ENCODE measurements at places on chromosomes 6 and 20.

GRCh38 chr20:36886859-36887751, 11.2 kb downstream of the TLDC2 start:
- peaks cover 28% of the 10 kb centered on the region for H3K4me1 ChIP-seq
- DNase-seq, result peak; percentile 80
- H3K27ac ChIP-seq, result peak overlapping the region; percentile 90
- H3K36me3 ChIP-seq, result peaks cover 33% of the 10 kb centered on the region
- H3K27me3 ChIP-seq, result no peaks in the 10 kb centered on the region

DNA sequence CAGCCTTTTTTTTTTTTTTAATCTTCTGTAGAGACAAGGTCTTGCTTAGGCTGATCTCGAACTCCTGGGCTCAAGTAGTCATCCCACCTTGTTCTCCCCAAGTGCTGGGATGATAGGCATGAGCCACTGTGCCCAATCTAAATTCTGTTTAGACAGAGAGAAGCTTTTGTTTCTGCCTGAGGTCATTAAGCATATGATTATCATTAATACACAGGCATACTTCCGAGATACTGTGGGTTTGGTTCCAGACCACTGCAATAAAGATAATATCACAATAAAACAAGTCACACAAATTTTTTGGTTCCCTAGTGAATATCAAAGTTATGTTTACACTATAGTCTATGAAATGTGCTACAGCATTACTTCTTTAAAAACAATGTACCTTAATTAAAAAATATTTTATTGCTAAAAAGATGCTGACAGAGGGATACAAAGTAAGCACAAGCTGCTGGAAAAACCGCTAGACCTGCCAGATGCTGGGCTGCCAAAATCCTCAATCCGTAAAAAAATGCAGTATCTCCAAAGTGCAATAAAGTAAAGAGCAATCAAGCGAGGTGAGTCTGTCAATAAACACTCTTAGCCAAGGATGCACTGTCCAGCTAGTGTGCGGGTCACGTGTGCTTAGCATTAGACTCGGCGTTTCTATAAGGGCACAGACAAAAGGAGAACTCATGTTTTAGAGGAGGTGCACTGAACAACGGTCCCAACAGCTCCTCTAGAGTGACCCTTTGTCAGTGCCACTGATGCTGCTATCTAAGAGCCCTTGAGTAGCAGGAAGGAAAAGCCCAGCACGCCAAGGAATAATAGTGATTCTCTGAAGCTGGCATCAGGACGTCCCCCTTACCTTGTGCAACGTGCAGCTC, 16.1 kb downstream of the TXNDC5 start:
- DNase-seq, result no peak
- no peaks in the 10 kb centered on the region for H3K27me3 ChIP-seq
- no peaks in the 10 kb centered on the region for H3K4me1 ChIP-seq
- no peak overlapping the region for H3K4me3 ChIP-seq
- H3K27ac ChIP-seq, result no peak overlapping the region
- peaks cover 81% of the 10 kb centered on the region for H3K36me3 ChIP-seq

- H3K4me3 ChIP-seq, result peak overlapping the region; percentile 67
- no peaks in the 10 kb centered on the region for H3K27me3 ChIP-seq
- H3K27ac ChIP-seq, result peak overlapping the region; percentile 43
- no peaks in the 10 kb centered on the region for H3K36me3 ChIP-seq
Measured at GRCh38 chr20:60055740-60056139, 97.5 kb downstream of the CDH26 start.

GRCh38 chr6:30319146-30319835, 7.4 kb upstream of the TRIM39 start:
- peaks cover 17% of the 10 kb centered on the region for H3K36me3 ChIP-seq
- no peaks in the 10 kb centered on the region for H3K27me3 ChIP-seq
- peaks cover 79% of the 10 kb centered on the region for H3K4me1 ChIP-seq
- no peak overlapping the region for H3K4me3 ChIP-seq
- H3K27ac ChIP-seq, result peak overlapping the region; percentile 47
- no peak for DNase-seq

GRCh38 chr6:3386374-3386857, 70.4 kb downstream of the SLC22A23 start:
- H3K27ac ChIP-seq, result no peak overlapping the region
- peaks cover 7% of the 10 kb centered on the region for H3K36me3 ChIP-seq

GRCh38 chr6:131586543-131586942, 13.5 kb downstream of the ARG1 start:
- no peak overlapping the region for H3K27ac ChIP-seq
- no peak for DNase-seq
- peaks cover 28% of the 10 kb centered on the region for H3K36me3 ChIP-seq
- no peaks in the 10 kb centered on the region for H3K4me1 ChIP-seq
- no peaks in the 10 kb centered on the region for H3K27me3 ChIP-seq
- H3K4me3 ChIP-seq, result no peak overlapping the region

- no peak for DNase-seq
- H3K36me3 ChIP-seq, result no peaks in the 10 kb centered on the region
- peak overlapping the region; percentile 53 for H3K4me3 ChIP-seq
- H3K27me3 ChIP-seq, result peaks cover 60% of the 10 kb centered on the region
- H3K27ac ChIP-seq, result no peak overlapping the region
Measured at GRCh38 chr6:159169557-159170332, 545 bp downstream of the FNDC1 start.

DNA sequence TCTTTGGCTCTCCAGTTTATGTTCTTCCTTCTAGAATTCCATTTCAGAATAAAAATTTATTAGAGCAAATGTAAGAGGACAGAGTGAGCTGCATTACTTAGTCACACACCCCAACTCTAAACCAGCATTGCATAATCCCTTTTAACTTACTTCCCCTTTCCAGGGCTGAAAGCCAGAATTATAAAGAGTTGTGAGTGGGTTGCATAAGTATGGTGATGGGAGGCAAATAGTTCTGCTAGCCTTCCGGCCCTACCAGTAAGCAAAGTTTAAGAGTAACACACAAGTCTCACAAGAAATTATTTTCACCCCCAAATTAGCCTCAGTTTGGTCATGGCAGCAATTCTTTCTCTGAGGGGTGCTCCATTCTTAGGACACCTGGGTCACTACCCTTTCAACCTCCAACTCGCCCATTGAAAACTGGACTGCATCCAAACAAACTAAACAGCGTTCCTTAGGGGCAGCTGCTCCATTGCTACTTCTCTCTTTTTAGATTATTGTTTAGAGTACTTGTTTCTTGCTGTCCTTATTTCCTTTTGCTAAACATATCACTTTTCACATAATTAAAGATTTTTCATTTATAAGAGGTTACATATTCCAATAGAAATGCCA, 1.6 kb downstream of the KIAA0408 start:
- no peaks in the 10 kb centered on the region for H3K4me1 ChIP-seq
- no peak overlapping the region for H3K4me3 ChIP-seq
- no peak overlapping the region for H3K27ac ChIP-seq
- peaks cover 4% of the 10 kb centered on the region for H3K27me3 ChIP-seq

GRCh38 chr6:7677229-7677628, 48.7 kb upstream of the BMP6 start:
- no peak overlapping the region for H3K4me3 ChIP-seq
- H3K27ac ChIP-seq, result no peak overlapping the region
- no peaks in the 10 kb centered on the region for H3K4me1 ChIP-seq
- no peaks in the 10 kb centered on the region for H3K36me3 ChIP-seq
- peaks cover 18% of the 10 kb centered on the region for H3K27me3 ChIP-seq

DNA sequence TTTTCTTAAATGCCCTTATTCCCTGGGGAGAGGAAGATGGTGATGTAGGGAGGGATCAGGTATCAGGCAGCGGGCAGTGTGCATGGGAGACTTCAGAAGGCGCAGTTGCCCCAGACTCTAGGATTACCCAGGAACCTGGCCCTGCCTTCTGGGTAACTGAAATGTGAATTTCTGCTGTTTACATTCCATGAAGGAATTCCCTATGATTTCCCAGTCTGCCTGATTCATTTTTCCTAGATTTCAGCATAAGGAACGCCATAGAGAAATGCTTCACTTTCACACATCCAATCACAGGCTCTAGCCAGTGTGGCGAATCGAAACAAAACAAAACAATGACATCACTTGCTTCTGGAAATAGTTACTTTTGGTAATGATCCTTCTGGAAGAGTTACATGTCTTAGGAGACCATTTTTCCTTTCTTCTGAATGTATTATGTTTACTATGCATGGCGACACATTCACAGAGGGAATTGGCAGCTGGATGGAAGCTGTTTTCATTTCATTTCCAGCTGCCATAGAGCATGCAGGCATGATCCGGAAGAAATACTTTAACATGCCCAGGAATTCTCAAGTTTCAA, 33.3 kb downstream of the LRP11 start:
- no peak for DNase-seq
- no peaks in the 10 kb centered on the region for H3K36me3 ChIP-seq
- H3K4me3 ChIP-seq, result no peak overlapping the region
- H3K4me1 ChIP-seq, result peaks cover 2% of the 10 kb centered on the region

GRCh38 chr6:26536571-26537159, 1.5 kb upstream of the HMGN4 start:
- peak overlapping the region; percentile 90 for H3K4me3 ChIP-seq
- no peaks in the 10 kb centered on the region for H3K27me3 ChIP-seq
- peaks cover 39% of the 10 kb centered on the region for H3K4me1 ChIP-seq
- peak; percentile 27 for DNase-seq
- peak overlapping the region; percentile 95 for H3K27ac ChIP-seq

DNA sequence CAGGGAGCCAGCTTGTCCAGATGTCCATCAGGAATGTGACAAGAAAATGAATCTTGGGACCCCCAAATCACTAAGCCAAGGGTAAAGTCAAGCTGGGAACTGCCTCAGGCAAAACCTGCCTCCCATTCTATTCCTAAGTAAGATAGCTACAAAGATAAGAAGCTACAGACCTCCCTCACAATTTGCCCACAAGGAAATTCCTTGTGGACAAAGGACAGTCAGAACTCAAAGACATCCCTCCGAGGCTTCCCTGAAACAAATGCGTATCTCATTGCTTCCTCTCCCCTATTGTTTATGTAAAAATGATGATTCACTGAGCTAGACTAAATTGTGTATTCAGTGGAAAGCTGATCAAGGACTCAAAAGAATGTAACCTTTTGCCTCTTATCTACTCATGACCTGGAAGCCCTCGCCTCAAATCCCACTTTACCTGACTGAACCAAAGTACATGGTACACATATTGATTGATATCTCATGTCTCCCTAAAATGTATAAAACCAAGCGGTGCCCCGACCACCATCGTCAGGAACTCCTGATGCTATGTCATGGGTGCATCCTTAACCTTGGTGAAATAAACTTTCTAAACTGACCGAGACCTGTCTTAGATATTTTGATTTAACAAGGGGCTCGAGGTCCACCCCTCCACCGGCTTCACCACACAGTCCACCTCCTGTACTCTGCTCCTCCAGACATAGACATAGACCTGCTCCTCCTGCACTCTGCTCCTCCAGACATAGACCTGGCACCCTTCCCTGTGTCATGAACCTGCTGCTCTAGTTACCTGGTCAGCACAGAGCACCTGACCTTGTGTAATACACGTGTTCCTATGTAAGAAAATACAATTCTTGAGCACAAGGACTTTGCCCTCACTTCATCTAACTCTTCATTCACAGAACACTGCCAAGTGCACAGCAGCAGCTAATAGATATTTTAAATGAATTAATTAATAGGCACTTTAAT, 81.4 kb downstream of the WDR27 start:
- no peak overlapping the region for H3K27ac ChIP-seq
- H3K36me3 ChIP-seq, result peaks cover 16% of the 10 kb centered on the region
- DNase-seq, result no peak
- H3K4me1 ChIP-seq, result peaks cover 7% of the 10 kb centered on the region
- no peak overlapping the region for H3K4me3 ChIP-seq

GRCh38 chr6:135583256-135583761, 85.8 kb upstream of the AHI1 start:
- no peaks in the 10 kb centered on the region for H3K36me3 ChIP-seq
- DNase-seq, result no peak
- peaks cover 11% of the 10 kb centered on the region for H3K4me1 ChIP-seq
- no peaks in the 10 kb centered on the region for H3K27me3 ChIP-seq
- H3K4me3 ChIP-seq, result no peak overlapping the region

- no peaks in the 10 kb centered on the region for H3K36me3 ChIP-seq
- DNase-seq, result no peak
- peak overlapping the region; percentile 20 for H3K27ac ChIP-seq
- peaks cover 19% of the 10 kb centered on the region for H3K27me3 ChIP-seq
- H3K4me1 ChIP-seq, result peaks cover 10% of the 10 kb centered on the region
Measured at GRCh38 chr6:43276577-43277305, 21.3 kb upstream of the SLC22A7 start.

- H3K4me3 ChIP-seq, result peak overlapping the region; percentile 15
- H3K27ac ChIP-seq, result no peak overlapping the region
- H3K27me3 ChIP-seq, result peaks cover 63% of the 10 kb centered on the region
- H3K4me1 ChIP-seq, result peaks cover 10% of the 10 kb centered on the region
Measured at GRCh38 chr6:44004136-44004535, 123.1 kb downstream of the MRPL14 start.

DNA sequence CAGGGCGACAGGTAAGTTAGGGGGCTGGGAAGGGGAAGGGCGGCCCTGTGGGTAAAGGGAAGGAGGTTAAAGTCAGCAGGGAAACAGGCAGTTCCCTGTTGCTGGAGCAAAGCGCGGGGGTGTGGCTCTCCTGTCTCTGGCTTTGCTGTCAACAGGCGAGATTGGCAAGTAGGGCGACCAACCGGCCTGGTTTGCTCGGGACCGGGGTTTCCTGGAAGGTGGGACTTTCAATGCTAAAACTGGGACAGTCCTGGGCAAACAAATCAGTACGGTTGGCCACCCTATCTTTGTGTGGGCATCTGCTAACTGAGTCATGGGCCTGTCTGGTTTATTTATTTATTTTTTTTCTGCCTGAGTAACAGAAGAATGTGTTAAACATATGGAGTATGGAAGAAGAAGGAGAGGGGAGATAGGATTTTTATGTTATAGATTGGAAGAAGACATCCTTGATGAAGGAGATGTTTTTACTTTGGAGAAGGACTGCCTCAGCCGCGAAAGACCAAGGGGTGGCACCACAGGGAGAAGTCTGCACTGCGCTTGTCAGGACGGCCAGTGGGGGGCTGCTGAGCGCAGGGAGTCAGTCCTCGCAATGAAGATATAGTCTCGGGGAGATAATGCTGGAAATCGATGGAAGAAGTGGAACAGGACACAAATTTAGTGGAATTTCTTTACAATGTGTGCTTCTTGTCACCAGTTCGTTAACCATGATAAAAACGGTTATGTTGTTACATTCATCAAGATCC, 43.4 kb upstream of the ESR1 start:
- DNase-seq, result peak; percentile 21
- no peak overlapping the region for H3K27ac ChIP-seq
- peaks cover 12% of the 10 kb centered on the region for H3K4me1 ChIP-seq
- no peaks in the 10 kb centered on the region for H3K36me3 ChIP-seq
- H3K27me3 ChIP-seq, result peaks cover 13% of the 10 kb centered on the region
- H3K4me3 ChIP-seq, result peak overlapping the region; percentile 40

DNA sequence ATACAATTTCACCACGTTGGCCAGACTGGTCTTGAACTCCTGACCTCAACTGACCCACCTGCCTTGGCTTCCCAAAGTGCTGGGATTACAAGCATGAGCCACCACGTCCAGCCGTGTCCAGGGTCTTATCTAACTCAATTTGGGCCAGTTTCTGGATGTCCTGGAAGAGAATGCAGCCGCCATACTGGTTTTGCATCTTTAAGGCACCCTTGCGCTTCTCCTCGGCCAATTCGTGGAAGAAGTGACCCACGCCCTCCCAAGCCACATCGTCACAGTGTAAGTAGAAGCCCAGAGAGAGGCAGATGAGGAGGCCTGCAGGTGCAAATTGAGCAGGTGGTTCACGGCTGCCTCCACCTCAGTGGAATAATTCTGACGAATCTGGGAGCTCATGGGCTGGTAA, 3.7 kb upstream of the ZNF335 start:
- H3K27me3 ChIP-seq, result no peaks in the 10 kb centered on the region
- no peak for DNase-seq
- no peaks in the 10 kb centered on the region for H3K36me3 ChIP-seq
- no peak overlapping the region for H3K27ac ChIP-seq
- H3K4me3 ChIP-seq, result no peak overlapping the region

- H3K27ac ChIP-seq, result no peak overlapping the region
- H3K4me1 ChIP-seq, result no peaks in the 10 kb centered on the region
- H3K4me3 ChIP-seq, result no peak overlapping the region
- peaks cover 11% of the 10 kb centered on the region for H3K27me3 ChIP-seq
Measured at GRCh38 chr6:148513145-148514071, 170.8 kb downstream of the SASH1 start.
